Suppressor macrophage treated with lipopolysaccharide for 1 hour (primary cell): ENCODE measurements at places on chromosomes 11 and 22.
A peak's percentile ranks its signal among the peaks of the same experiment; 100 is the strongest.

DNA sequence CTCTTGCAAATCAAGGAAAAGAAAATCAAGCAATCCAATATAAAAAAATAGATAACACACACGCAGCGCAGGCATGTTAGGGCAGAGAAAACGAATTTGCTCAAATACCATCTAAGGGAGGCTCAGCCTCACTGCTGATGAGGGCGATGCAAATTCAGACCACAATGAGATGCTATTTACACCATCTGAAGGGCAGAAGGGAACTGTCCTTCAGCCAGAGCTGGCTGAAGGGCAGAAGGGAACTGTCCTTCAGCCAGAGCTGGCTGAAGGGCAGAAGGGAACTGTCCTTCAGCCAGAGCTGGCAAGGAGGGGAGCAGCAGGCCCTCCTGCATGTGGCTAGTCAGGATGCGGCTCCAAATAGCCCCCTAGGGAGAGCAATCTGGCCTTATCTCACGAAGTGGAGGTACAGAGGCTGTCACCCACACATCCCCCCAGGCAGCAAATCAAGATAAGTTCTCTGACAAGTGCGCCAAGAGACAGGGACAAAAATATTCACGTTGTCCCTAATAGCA is 7.6 kb upstream of the SLC39A13 start:
- peak; percentile 25 for DNase-seq

DNA sequence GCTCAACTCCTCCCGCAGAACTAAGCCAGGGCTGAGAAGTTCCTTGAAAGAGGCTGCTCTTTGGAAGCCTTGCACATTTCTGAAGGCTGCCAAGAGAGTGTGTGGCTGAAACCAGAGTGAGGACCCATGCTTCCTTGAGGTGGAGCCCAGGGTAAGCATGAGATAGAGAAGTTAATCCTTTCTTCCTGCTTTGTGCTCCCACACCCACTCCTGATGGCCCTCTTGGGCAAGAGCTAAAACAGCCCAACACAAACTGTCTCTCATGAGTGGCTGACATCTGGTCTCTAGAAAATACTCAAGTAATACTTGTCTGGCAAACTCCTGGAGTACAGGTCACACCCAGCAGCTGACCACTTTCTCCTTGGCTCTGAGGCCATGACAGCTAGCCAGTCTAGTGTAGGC is 523.7 kb downstream of the INSC start:
- DNase-seq = peak; percentile 27

DNA sequence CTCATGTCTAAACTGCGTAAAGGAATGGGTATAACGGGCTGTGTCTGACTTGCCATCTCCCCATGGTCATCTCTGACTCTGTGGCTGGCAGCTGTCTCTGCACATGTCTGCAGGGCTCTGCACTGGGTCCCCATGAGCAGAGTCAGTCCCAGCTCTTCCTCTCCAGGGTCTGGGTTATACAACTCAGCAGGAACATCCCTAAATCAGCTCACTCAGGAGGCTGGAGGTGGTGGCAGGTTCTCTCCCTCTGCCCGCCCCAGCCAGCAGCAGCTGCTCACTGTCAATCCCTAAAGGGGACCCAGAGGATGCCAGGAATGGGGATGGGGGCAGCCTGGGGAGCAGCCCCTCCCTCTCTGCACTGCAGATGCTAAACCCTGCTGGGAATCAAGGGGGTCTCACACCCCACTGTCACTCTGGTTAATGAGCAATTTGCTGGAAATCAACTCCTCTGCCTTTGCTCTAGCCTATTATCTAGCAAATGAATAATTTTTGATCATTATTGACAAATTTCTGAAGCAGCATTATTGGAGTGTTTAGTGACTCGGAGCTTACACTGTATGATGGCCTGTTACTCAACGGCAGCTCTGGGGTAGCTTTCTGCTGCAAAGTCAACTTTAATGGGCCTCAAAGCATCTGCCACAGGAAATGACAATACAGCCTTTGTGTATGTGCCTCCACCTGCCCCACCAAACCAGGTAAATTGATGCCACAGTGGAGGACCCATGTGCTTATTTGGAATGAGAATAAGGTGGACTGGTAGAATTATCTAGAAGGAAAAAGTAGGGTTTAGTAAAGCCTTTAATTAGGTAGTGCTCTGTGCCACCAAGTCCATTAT is 55.7 kb upstream of the SHANK2 start:
- no peak for DNase-seq

DNA sequence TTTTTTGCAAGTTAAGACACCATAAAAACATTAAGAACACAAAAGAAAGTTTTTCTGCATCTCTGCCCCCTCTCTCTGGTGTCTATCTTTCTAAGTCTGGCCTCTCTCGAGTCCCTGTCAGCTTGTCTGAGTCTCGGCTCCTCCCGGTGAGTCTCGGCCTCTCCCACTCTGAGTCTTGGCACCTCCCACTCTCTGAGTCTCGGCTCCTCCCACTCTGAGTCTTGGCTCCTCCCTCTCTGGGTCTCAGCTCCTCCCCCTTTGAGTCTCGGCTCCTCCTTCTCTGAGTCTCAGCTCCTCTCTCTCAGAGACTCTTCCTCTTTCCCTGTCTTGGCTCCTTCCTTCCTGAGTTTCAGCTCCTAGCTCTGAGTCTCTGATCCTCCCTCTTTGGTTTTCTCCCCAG is 72.5 kb upstream of the AMPD3 start:
- DNase-seq = peak; percentile 35

DNA sequence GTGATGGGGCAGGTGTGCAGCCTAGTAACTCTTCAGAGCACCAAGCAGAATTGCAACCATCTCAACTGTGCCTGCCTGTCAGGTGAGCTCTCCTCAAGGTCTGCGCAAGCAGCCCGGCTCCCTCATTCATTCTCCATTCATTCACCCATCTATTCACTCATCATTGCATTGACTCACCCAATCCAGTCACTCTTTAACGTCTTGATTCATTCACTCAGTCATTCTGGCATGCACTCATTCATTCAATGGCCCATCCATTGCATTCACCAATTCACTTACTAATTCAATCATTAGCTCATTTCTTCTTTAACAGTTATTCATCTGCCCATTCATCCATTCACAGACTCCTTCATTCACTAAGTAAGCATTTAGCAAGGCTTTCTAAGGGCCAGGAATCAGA is 111.8 kb downstream of the PDE2A start:
- DNase-seq = no peak

GRCh38 chr11:64879244-64879900 is 951 bp upstream of the EHD1 start:
- DNase-seq = peak; percentile 97

GRCh38 chr11:86760577-86760976 is 39.8 kb upstream of the PRSS23 start:
- DNase-seq = no peak

GRCh38 chr11:129946256-129946655 is 50.9 kb upstream of the NFRKB start:
- no peak for DNase-seq

GRCh38 chr22:41305646-41306045 is 4.3 kb downstream of the ZC3H7B start:
- peak; percentile 42 for DNase-seq

GRCh38 chr11:86728562-86728961 is 56.1 kb upstream of the ME3 start:
- no peak for DNase-seq

- DNase-seq = no peak
These were observed 12.5 kb downstream of the MPZL3 start for GRCh38 chr11:118239509-118240205.

DNA sequence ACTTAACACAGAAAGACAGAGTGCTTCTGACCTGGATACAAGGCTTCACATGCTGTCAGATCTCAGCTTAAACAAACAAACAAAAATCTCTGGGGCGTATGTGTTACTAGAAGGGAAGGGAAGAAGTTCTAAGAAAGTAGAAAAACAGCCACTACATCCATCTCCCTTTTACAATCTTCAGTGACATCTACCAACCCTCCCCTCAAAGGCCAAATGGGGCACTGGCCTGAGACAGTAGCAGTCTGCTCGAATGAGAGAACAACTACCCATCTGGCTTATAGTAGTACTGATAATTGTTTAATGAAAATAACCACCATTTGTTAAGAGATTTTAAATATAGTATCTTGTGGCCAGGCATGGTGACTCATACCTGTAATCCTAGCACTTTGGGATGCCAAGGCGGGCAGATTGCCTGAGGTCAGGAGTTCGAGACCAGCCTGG is 29.4 kb downstream of the CCDC83 start:
- DNase-seq = no peak

GRCh38 chr11:121547574-121547973 is 94.8 kb upstream of the SORL1-AS1 start:
- DNase-seq = no peak

GRCh38 chr22:27896245-27896644 is 22.8 kb downstream of the PITPNB start:
- no peak for DNase-seq

DNA sequence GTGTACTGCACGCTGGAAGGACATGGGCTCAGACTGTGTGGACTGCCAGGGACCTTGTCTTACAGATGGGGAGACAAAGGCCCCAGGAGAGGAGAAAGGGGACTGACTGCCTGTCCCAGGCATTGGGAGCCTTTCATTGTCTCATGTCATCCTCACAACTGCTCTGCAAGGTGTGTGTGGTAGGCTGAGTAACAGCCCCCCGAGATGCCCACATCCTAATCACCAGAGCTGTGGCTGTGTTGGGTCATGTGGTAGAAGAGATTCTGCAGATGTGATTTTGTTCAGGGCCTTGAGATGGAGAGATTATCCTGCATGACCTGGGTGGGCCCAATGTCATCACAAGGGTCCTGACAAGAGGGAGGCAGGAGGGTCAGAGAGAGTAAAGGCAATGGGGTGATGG is 39.1 kb downstream of the ARRB1 start:
- DNase-seq = no peak

- peak; percentile 41 for DNase-seq
These were observed 438 bp downstream of the ZW10 start for GRCh38 chr11:113773092-113773415.

- no peak for DNase-seq
These were observed 3.1 kb downstream of the TAF10 start for GRCh38 chr11:6608726-6609501.

DNA sequence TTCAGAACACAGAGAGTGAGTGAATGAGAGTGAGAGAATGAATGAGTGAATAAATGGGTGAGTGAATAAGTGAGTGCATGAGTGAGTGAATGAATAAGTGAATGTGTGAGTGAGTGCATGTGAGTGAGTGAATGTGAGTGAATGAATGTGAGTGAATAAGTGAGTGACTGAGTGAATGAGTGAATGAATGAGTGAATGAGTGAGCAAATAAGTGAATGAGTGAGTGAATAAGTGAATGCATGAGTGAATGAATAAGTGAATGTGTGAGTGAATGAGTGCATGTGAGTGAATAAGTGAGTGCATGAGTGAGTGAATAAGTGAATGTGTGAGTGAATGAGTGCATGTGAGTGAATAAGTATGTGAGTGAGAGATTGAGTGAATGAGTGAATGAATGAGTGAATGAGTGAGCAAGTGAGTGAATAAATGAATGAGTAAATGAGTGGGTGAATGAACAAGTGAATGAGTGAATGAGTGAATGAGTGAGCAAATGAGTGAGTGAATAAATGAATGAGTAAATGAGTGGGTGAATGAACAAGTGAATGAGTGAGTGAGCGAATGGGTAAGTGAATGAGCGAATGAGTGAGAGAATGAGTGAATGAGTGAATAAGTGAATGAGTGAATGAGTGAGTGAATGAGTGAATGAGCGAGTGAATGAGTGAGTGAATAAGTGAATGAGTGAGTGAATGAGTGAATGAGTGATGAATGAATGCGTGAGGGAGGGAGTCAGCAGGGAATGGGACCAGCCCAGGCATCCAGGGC is 21.3 kb upstream of the MUC5B start:
- no peak for DNase-seq

DNA sequence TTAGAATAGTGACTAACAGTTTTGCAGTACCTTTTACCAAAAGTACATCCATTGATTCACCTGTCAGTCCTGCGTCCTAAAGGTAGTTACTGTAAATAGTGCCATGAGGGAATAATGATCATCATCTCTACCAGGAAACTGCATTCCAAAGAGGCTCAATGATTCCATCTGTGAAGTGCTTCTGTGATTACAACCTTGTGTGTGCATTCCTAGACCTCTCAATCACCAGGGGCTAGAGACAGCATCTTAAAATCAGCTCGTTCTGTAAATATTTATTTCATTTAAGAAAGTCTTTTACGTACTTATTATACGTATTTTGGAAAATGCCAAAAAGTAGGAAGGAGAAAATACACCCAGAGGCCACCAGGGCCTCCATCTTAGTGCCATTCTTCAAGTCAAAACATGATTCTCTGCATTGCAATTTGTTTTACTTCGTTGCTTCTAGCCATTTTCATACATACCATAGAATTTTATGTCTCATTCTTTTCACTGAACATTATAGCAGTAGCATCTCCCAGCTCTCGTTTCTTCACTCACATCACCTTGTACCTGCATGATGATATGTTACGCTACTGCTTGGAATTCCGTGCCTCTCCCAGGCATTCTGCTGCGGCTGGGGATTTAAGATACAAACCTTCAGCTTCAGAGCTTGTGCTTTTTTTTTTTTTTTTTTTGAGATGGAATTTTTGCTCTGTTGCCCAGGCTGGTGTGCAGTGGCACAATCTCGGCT is 117.0 kb downstream of the SEZ6L start:
- DNase-seq = no peak

DNA sequence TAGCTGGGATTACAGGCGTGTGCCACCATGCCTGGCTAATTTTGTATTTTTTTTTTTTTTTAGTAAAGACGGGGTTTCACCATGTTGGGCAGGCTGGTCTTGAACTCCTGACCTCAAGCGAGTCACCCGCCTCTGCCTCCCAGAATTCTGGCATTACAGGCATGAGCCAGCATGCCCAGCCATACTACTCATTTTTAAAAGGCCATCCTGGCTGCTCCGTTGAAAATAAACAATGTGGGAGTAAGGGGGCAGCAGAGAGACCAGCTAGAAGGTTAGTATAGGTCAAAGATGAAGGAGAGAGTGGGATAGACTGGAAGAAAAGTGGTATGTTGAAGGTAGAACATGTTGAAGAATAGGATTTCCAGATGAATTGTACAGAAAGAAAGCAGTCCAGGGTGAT is 17.6 kb upstream of the LIN7C start:
- peak; percentile 38 for DNase-seq

- DNase-seq = no peak
These were observed 40.9 kb downstream of the GALNT18 start for GRCh38 chr11:11580841-11581411.

GRCh38 chr22:46105494-46106278 is 44.6 kb upstream of the PPARA start:
- no peak for DNase-seq

DNA sequence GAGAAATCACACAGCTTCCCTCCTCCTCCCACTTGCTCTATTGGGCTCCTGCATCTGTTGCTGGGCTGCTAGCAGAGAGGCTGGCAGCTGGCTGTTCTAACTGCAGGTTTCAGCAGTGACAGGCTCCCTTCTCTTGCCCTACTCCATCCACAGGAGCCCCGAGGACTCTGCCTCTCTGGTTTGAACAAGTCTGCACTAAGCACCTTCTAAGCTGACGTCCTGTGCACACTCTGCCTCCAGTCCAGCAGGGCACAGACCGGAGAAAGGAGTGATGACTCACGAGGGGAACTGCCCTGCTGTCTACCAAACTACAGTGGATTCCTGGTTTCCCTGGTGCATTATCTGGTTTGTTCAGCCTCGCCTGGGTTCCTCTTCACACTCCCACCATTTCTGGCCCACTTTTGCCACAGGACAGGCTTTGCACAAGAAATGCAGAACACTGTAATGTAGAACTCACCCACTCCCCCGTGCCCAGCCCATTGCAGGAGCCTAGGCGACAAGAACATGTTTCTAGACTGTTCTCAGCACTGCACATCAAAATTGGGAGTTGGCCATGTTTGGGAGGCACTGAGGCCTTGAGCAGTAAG is 26.0 kb downstream of the IL10RA start:
- peak; percentile 93 for DNase-seq
